ENCODE measurements at places on chromosomes 6 and 20. TPM values are rescaled to one million over a fixed set of nuclear protein-coding genes. Genes with fewer than 3 reads are reported as not detected.
A peak's percentile ranks its signal among the peaks of the same experiment; 100 is the strongest.

The C2 gene
- 1.1 TPM for total RNA-seq

The LY6G6D gene
- total RNA-seq = 0.90 TPM

DNA sequence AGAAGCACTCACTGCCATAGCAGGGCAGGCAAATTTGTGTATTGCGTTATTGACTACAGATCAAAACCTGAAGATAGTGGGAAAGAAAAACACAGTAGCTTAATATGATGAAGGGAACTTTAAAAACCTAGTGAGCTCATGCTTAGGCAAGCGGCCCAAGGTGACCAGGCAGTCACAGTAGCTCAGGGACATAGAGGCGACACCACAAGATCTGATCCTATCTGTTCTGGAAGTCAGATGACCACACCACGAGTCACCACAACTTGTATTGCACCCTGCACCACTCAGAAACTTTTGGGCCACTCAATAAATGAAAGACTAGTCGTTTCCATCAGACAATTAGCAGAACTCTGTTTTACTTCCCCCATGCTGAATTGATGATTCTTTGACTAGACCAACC lies 4.9 kb downstream of the CLIC5 start:
- no peak for DNase-seq

DNA sequence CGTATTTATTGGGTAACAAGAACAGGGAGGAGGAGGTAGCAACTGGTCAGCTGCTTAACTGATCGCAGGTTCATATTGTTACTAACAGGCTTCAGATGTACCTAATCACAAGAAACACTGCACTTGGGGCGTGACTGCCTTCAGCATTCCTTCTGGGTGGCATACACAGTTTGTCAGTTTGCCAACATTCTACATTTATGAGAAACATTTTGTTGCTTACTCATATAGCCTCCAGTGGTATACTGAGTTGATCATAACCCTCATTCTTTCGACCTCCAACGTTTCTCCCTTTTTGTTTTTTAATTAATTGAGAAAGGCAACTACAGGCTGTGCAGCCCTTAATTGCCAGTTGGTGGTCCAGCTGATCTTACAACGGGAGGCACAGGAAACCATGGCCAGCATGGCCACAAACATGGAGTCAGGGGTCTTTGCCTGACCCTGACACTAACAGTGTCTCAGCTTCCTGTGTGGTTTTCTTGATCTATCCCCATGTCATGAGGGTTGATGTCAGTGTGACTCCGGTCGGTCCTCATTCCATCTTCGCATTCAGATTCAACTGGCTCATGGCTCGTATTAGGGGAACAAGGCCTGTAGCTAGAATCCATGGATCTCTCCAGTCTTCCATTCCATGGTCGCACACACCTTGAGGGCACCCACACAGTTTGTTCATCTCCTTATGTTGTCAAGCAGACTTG lies 9.4 kb downstream of the EPB41L2 start:
- no peak for DNase-seq

- peak; percentile 89 for DNase-seq
These were observed 546 bp upstream of the KLHL32 start for GRCh38 chr6:96923871-96924493.

DNA sequence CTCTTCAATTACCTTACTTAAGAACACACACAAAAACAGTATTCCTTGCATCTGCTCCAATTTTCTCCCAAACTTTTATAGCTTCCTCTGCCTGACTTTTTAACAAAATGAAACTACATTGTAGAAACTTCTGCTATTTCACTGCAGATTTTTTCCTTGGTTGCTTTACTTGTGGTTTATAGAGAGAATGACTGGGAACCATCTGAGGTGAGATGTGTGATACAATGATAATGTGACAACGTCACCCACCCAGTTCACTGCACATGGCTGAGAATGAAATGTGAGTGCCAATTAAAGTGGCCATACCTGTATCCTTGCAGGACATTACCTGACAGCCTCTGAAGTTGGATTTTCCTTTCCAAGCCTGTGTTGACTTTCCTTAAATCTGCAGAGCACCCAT lies 258.4 kb downstream of the CD83 start:
- DNase-seq = no peak

- no peak for DNase-seq
These were observed 47.0 kb downstream of the TFEB start for GRCh38 chr6:41688256-41688965.

- DNase-seq = no peak
These were observed 42.2 kb downstream of the SNX9 start for GRCh38 chr6:157865249-157865648.
